Pancreas (tissue), 10 donors: ENCODE measurements at places on chromosomes 7 and 10. TPM values are rescaled to one million over a fixed set of nuclear protein-coding genes. Genes with fewer than 3 reads are reported as not detected.

DNA sequence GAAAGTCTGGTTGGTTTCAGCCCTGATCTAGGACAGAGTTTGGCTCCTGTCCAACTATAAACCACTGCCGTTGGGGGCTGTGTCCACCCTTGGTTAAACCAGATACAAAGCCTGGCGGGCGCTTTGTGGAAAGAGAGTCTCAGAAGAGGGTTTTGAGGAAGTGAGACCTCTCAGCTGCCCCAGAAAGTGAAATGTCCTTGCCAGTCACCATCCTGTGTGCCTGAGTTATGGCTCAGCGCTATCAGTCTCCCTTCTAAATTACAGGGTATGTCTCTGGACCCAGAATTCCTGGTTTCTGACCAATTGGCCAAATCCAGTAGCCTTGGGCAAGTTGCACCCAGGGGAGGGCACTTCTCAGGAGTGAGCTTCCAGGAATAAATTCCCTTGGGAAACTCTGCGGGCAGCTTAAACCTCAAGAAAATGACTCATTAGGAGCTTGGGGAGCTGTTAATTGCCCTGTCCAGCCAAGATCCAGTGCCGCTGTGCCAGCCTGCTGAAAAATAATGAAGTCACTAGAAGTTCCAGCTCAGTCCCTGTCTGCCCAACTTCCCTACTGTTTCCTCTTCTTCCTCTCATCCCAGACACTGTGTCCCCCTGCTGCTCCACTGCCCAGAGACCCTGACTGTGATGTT lies 66.7 kb upstream of the PDZD8 start:
- DNase-seq, result no peak

DNA sequence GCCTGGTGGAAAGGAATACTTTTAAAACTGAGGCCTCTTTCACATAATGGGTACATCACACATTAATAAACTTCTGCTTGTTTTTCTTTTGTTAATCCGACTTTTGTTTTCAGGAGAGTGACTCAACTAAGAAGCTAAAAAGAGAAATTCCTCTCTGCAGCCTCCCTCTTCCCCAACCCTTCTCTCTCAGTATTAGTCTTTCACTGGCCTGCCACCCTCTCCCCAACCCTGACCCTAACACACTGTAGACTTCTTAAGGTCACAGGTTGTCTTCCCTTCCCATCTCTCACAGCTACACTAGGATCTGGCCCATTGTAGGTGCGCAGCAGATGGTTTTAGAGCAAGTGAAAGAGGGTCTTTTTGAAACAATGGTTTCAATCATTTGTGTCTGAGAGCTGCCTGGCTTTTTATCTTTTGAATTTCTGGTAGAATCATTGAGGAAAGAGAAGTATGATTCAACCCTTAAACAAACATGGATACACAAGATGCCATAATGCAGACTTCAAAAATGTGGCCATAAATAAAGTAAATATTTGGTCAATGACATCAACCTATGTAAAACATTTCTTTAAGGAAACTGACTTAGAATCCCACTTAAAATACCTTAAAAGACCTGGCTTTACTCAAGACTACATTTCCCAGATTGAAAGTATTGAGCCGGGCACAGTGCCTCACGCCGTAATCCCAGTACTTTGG lies 17.9 kb upstream of the FFAR4 start:
- DNase-seq, result no peak

GRCh38 chr7:108282427-108282996 lies 152.4 kb upstream of the LAMB4 start:
- DNase-seq, result no peak

DNA sequence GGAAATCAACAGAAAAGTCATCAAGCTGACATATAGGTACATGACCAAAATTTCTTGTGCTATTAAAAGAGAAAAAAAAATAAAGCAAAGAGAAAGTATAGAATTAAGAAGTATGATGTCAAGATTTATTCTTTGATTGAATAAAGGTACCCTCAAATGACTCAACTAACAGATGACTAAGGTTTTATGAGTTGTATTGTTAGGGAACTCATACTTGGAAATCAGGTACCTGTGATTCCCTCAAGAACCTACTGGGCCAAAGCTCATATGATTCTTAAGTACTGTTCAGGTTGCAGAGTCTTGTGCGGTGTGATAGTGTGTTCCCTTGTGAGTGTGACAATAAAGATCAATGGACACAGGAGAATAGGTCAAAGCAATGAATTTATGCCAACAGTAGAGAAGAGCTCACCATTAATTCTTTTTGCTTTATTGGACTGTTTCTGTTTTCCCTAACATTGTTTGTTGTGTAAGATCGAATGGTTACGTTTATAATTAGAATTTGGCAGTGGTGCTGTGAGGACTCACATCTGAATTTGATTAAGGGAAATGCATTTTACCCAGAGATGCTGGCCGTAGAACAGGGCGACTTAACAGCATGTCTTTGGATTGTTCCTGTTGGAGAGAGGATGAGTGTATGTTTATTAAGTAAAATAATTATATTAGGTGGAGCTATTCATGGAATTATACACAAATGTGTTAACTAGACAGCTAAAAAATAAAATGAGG lies 293.2 kb upstream of the SEMA3D start:
- no peak for DNase-seq

DNA sequence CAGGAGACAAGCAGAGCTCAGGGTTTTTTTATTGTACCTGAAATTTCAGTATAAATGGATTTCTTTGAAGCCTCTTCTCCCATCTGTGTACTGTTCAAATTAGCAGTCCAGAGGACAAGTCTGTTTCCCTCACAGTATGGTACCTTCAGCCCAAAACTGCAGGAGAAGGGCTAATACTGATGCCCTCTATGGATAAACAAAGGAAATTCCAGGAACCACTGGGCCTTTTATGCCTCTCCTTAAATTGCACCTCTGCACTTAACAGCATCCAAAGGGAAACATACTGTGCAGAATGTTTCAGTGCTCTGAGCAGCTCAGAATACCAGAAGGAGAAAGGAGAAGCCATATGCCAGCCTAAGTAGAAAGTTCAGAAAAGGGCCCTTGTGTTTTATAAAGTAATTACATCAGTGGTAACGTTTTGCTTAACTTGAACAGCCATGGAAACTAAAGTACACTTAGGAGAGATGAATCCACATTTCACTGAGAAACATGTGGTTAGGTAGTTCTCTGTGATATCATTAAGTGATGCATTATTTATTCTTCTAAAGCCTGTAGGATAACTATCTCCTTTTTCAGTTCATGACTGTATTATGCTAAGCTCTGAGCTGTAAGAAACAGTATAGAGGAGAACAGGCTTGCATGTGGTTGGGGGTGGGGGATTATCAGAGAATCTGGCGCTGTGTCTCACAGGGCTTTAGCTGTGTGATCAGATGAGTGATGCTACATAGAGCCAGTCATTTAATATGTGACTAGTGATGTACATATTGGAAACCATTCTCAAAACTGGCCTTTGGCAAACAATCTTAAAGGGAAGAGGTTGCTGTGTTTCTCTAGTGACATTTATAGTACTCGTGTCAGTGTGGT lies 111.3 kb downstream of the POU6F2 start:
- DNase-seq, result no peak

- no peak for DNase-seq
These were observed 15.6 kb upstream of the FXYD4 start for GRCh38 chr10:43355749-43356371.

- DNase-seq, result no peak
These were observed 29.7 kb downstream of the TMEM270 start for GRCh38 chr7:73890555-73891147.

DNA sequence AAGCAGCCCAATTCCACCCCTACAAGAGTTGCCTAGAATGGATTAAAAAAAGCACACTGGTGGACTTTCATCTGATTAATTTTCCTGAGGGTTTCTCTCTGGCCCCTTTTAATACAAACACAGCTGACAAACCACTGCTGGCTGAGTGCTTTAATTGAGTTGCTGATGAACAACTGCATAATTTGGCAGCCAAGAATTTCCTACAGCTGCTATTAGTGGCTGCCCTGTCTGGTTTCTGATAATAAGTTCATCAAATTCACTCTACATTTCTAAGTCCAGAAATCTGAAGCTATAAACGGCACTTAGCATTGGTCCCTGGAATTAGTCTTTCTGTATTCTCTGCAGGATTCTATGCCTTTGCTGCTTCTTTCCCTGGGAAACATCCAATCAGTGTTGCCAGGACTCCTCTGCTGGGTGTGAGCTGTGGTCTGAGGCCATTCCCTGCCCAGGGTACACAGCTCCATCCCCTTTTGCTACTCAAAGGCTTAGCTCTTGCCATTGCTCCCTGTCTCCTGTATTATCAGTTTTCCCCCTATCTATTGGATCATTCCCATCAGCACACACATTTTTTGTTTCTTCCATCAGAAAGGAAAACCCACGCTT lies 110.6 kb downstream of the LSM5 start:
- DNase-seq, result no peak

GRCh38 chr10:64170791-64171190 lies 649.6 kb downstream of the REEP3 start:
- no peak for DNase-seq

GRCh38 chr10:7185367-7185690 lies 225.5 kb downstream of the SFMBT2 start:
- DNase-seq, result no peak

PDE6C gene
- total RNA-seq, result not detected

MYL10 gene
- not detected for total RNA-seq

TAS2R41 gene
- not detected for total RNA-seq

GPR15LG gene
- total RNA-seq, result 0.32 TPM

RADIL gene
- total RNA-seq, result 1.1 TPM
